Activated CD4-positive, alpha-beta T cell treated with anti-CD3 and anti-CD28 coated beads, Interleukin-2, Interleukin-6, amounts not matched to agents 100 ng/mL and 50 ng/mL, durations not matched to agents 16 hours and 8 hours (primary cell): ENCODE measurements at places on chromosomes 11 and 22.

GRCh38 chr22:49157529-49158339 lies 669.9 kb downstream of the BRD1 start:
- DNase-seq, result no peak

GRCh38 chr11:31404614-31405013 lies 35.0 kb downstream of the DNAJC24 start:
- DNase-seq, result no peak

- no peak for DNase-seq
Measured at GRCh38 chr22:49329636-49330035, 498.0 kb downstream of the BRD1 start.

- no peak for DNase-seq
Measured at GRCh38 chr11:10838083-10838482, 19.8 kb downstream of the ZBED5 start.

DNA sequence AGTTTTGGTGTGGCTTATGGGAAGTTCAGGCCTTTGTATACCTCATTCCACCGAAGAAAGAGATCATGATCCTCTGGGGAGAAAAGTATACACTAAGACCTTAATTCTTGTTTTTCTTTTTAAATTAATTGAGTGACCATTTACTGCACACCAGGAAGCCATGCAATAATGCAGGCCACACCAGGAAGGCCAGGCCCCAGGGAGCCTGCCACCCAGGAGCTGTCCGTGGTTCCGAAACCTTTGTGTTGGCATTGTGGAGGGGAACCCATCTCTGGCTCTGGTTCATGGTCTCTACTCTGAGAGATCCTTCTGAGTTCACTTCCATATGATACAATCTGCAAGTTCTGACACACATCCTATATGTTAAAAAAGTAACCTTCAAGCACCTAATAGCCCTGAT lies 291.8 kb downstream of the MIAT start:
- DNase-seq, result no peak

DNA sequence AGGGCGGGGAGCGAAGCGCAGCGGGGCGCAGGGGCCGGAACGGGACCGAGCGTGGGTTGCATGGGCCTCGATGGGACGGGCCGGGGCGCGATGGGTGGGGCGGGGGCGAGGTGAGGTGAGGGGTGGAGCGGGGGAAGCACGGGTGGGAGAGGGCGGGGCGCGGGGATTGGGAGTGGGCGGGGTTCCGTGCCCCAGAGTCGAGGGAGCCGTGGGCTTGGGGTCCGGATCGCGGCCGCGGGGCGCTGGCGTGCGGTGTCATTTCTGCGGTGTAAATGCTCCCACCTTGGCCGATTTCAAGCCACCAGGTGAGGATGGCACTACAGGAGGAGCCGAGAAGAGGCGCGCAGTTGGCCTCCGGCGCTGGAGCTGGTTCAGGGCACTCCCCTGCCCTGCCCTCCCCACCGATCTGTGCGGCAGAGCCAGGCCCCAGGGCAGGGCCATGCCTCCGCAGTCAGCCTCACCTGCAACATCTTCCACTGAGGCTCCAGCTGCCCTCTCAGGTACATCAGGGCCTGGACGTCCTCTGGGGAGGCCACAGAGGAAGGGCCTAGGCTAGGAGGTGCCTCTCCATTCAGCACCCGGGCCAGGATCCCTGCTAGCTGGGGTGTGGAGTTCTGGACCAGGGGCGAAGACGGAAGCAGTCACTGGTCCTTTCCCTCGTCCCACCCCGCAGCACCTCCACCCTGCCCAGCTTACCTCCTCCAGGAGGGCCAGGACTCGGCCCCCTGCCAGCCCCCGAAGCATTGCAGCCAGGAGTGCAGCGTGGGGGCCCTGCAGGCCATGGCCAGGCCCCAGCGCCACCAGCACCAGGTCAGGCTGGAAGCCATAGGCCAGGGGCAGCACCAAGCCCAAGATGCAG lies 620 bp upstream of the TUBGCP6 start:
- no peak for DNase-seq

- DNase-seq, result no peak
Measured at GRCh38 chr11:68673991-68674390, 10.4 kb upstream of the GAL start.

GRCh38 chr11:97895572-97895971 lies 1125.2 kb upstream of the CNTN5 start:
- DNase-seq, result no peak

- DNase-seq, result no peak
Measured at GRCh38 chr11:61983419-61983818, 16.0 kb upstream of the FTH1 start.

DNA sequence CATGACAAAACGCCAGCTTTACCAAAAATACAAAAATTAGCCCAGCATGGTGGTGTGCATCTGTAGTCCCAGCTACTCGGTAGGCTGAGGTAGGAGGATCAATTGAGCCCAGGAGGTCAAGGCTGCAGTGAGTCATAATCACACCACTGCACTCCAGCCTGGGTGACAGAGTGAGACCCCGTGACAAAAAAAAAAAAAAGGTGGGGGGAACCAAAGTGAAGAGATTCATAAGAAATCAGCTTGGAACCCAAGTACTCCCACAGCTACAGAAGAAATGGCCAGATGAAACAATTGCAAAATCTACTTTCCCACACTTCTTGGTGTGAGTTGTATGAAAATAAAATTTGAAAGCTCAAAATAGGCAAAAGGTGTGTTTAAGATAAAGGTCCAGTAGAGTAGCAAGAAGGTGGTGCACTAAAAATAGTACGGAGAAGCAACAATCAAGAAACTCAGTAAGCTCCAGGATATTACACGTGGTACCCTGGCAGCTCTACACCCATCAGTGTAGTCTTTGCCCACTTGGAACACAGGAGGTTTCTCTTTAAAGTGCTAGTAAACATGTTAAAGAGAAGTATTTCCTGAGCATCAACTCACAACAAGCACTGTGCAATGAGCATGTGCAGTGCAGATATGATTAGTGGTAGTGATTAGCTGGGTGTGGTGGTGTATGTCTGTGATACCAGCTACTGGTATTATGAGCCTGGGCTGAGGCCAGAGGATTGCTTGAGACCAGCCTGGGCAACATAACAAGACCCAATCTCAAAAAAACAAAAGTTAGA lies 5.3 kb downstream of the HARBI1 start:
- DNase-seq, result no peak

- peak; percentile 38 for DNase-seq
Measured at GRCh38 chr11:6253197-6253596, 6.4 kb upstream of the CCKBR start.

GRCh38 chr11:60170566-60170965 lies 12.3 kb downstream of the MS4A6A start:
- DNase-seq, result no peak

DNA sequence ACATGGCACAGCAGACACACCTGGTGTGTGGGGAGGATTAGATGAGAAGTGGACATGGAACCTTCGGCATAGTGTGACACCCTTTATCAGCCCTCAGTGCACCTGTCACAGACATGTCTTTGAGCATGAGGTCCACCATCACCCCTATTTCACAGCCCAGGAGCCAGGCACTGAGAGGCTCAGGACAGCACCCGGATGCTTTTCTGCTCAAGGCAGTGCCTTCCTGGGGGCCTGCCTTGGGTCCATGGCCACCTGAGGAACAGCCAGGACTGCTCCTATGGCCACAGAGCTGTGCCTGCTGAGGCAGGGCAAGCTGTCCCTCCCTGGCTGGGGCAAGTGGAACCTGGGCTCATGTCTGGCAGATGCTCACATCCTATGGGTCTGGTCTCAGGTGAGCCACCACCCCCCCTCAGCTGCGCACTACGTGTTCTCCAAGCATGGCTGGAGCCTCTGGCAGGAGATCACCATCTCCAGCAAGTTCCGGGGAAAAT lies 75.8 kb downstream of the MORC2 start:
- no peak for DNase-seq

GRCh38 chr22:36182056-36182455 lies 19.6 kb downstream of the APOL4 start:
- no peak for DNase-seq

- peak; percentile 48 for DNase-seq
Measured at GRCh38 chr11:122754553-122755322, 83.6 kb upstream of the CRTAM start.

GRCh38 chr22:33105501-33105911 lies 47.3 kb upstream of the SYN3 start:
- no peak for DNase-seq

- DNase-seq, result no peak
Measured at GRCh38 chr22:35274154-35274871, 17.0 kb downstream of the HMGXB4 start.

GRCh38 chr11:1932105-1932480 lies 12.6 kb downstream of the TNNT3 start:
- DNase-seq, result no peak

- no peak for DNase-seq
Measured at GRCh38 chr22:48179571-48180546, 1417.4 kb downstream of the TBC1D22A start.

- no peak for DNase-seq
Measured at GRCh38 chr11:130472434-130472961, 24.1 kb downstream of the ADAMTS15 start.

- DNase-seq, result no peak
Measured at GRCh38 chr11:30818721-30819120, 232.6 kb upstream of the MPPED2 start.

GRCh38 chr22:47250995-47251765 lies 488.7 kb downstream of the TBC1D22A start:
- no peak for DNase-seq

DNA sequence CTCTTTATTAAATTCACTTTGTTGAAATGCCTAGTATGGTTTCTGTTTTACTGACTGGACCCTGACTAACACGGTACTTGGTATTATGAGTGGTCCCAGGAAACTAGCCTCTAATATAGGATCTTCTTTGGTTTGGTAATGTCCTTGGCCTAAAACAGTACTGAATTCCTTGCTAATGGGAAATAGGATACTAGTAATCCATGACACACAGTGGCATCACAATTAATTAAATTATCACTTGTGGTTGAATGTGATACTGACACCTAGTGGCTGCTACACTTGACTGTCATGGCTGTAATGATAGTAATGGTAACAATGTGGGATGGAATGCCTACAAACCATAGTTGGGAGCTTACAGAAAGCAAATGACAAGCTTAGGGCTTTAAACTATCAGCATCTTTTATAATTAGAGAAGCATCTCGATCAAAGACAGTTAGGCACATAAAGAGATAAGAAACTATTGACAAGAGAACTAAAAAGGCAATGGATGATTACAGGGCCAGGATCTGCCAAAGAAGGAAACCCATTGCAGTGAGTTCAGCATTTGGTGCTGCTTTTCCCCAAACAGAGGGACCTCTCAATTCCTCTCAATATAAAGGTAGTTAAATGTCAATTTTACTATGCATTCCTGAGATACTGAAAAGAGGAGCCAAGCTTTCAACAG lies 8.6 kb downstream of the DNHD1 start:
- DNase-seq, result peak; percentile 28

- DNase-seq, result no peak
Measured at GRCh38 chr11:72070491-72070890, 9.9 kb downstream of the NUMA1 start.

GRCh38 chr11:617199-617911 lies 1.6 kb upstream of the IRF7 start:
- no peak for DNase-seq

- no peak for DNase-seq
Measured at GRCh38 chr11:108122166-108122628, 830 bp downstream of the ACAT1 start.

DNA sequence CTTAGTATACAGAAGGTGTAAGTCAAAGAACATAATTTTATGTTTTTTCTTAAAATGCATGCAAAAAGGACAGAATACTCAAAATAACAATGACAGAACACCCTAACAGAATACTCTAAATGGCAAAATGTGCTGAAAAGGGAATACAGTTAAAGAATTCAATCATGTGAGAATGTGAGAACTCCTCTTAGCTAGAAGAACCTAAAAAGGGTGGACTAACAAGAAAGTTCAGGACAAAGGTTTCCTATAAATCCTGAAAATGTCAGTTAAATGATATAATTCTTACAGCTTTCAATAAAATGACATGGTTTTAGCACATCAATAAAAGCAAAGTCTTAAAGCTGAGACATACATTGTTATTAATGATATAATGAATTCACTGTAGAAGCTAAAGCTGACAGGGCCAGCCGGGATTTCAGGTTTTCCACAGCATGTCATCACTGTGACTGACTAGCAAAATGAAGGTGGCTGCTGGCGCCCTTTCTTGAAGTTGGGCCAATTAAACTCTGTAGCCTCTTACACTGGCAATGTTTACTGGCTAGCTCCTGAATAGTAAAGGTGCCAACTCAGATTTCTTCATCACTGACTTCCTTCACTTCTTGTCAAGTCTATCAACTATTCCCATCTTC lies 244.4 kb downstream of the TTC28 start:
- no peak for DNase-seq

GRCh38 chr11:108934289-108934688 lies 269.4 kb downstream of the DDX10 start:
- no peak for DNase-seq

DNA sequence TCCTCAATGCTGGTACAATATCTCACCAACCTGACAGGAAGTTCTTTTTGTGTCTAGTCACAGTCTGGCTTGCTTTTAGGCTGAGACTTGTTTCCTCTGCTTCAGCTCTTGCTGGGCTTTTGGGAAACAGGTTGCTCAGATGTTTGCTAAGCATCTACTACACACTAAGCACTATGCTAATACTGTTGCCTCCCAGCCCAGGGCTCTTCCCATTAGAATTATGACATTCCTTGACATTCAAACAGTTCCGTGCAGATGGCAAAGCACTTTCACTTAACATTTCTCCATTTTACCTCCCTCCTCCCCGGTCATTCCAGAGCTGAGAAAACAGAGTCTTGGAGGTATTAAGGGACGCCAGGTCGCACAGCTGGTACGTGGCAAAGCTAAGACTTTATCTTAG lies 200.7 kb upstream of the TBCEL start:
- DNase-seq, result no peak

DNA sequence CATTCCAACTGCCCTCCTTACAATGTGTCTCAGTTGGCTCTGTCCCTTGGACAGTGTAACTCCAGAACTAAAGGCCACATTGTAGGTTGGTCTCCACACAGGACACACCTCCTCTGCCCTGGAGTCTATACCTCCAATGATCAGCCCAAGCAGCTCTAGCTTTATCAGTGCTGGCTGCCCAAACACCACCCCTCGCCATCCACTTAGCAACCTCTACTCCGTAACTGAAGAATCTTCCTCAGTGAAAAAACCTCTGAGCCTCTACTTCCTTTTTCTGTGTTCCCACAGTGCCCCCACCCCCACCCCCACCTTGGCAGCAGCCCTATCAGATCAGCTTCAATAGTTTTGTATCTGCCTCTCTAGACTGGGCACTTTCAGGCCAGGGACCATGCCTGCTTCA lies 33.4 kb downstream of the SERPINH1 start:
- DNase-seq, result no peak

- no peak for DNase-seq
Measured at GRCh38 chr11:14330881-14331280, 28.1 kb downstream of the RRAS2 start.

- DNase-seq, result no peak
Measured at GRCh38 chr11:96841792-96842191, 452.0 kb downstream of the JRKL start.
